Liver (tissue), 10 donors: ENCODE measurements at places on chromosomes 5 and 9.

GRCh38 chr5:146993876-146994530 is 115.4 kb upstream of the PPP2R2B start:
- DNase-seq = no peak

GRCh38 chr5:45355189-45355992 is 340.8 kb downstream of the HCN1 start:
- no peak for DNase-seq

DNA sequence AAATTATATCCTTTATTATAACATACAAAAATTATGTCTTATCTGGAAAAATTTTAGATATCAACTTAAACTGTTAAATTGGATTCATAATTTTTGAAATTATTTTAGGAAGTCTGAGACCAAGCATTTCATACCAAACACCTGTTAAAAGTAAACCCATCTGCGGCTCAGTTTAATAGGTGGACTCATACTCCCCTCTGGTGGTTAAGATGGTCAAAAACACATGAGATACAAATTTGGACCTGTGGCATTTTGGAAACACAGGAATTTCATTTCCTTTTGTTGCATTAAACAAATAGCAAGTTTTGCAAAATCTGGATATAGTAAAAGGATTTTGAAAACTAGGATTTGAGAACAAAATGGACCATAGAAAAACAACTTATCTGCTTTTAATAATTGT is 53.7 kb downstream of the RGMB start:
- no peak for DNase-seq

DNA sequence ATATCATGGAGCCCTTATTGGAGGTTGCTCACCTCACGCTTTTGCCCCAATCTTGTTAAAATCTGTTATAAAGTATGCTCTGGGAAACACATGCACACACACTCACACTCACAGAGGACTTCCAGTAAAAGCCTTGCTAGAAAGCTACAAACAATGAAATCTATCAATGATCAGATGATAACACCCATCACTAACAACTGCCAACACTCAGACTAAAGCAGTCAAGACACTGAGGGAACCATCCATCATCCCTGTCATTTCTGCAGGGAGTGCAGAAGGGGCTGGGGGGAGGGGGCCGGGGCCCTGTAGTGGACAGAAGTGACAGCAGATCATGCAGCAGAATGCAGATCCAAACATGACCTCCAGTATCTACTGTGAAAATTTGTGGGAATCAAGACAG is 179.1 kb downstream of the AOPEP start:
- no peak for DNase-seq

GRCh38 chr9:114271556-114272510 is 51.1 kb upstream of the ORM1 start:
- no peak for DNase-seq

- no peak for DNase-seq
Observed at GRCh38 chr9:98974106-98974505, 30.4 kb downstream of the COL15A1 start.

GRCh38 chr5:6248132-6248531 is 130.2 kb downstream of the MED10 start:
- DNase-seq = no peak

DNA sequence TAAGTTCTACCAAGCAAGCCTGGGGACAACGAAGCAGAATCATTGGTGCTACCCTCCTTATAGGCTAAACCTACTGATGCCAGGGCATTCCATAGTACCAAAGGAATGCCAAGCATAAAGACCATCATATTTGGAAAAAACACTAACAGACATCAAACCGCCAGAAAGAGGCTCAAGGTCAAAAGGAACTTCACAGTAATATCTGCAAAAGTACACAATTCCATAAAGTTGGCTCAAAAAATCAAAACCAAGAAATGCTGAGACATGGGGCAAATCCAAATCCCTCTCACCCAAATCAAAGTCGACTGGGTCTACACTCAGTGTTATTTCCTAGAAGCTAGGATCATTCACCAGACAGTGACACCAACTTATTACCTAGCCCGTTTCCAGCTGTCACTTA is 3.4 kb downstream of the VCP start:
- no peak for DNase-seq

DNA sequence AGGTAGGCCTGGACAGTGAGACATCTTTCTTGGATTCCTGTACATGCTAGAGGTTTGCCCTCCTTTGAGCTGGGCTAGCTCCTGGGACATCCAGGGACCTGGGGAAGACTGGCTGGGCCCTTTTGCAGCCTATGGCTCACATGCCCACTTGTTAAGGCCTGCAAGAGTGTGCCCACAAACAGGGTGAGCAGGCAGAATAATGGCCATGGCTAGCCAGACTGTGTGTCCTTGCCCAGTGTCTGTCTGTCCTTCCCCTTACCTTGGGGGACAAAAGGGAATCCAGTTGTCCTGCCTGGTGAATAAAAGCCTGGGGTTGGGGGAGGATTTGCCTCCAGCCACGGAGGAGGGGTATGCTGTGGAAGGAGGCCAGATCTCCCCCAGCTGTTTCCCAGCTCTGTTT is 13.0 kb upstream of the CXXC5 start:
- DNase-seq = peak; percentile 34

DNA sequence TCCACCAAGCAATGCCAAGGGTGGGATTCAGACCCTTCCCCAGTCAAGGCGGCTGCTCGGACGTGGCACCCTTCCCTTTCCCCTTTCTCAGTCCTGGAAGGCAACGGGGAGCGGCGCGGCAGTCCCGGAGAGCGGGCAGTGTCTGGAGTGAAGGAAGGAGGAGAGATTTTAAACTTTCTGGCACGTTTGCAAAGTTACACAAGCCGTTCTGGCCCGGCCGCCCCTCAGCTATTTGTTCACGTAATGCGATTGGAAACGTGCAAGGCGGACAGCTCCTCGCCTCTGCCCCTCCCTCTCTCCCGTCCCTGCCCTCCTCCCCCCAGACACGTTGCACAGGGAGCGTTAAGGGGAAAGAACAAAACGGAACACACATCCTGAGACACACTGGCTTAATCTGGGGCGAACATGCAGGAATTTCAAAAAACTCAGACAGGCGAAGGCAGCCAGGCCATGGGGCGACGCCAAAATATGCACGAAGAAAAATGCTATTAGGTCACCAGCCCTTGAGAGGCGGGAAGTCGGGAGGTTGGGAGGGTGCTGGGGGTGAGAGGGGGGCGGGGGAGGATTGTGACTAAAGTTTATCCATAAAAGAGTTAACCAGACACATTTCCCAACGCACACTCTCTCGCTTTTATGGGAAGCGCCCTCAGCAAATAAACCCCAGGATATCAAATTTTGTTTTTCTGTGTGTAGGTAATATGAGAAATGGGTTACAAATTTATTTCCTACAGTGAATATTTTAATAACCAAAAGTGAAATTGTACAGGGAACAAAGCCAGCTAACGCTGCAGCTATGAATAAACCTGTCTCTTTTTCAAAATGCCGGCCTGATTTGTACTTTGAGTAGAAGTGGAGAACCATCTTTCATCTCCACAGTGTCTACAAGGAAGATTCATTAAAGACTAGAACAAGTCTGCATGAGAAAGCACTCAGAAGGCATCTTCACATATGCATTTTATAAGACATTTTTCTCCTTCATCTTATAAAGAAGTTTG is at the start of gene LOX:
Gene LOX (minus strand): TSS at position 144 of the 995 bp plus-strand sequence. CDS start 274 bp downstream, outside the sequence.
- DNase-seq = no peak

GRCh38 chr9:131739959-131740648 is at the start of gene RAPGEF1:
Gene RAPGEF1, minus strand, starts transcription at chr9:131740076. Its CDS starts 246 bp downstream, at chr9:131739830.
- DNase-seq = peak; percentile 88

DNA sequence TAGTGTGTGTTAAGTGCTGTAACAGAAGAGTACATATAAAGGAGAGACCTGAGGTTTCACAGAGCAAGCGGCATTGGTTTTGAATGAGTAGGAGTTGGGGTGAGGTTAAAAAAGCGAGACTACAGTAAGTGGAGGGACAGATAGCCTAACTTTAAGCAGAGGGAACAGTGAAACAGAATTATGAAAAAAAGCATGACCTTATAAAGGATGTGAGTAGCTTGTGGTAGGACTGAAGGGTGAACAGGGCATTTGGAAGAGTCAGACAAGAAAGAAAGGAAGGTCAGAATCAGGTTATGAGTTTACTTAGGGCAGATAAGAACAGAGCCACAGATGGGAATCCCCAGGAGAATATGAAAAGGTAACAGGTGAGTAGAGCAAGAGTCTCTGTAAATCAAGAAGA is 22.5 kb downstream of the MSANTD3 start:
- no peak for DNase-seq

- no peak for DNase-seq
Observed at GRCh38 chr5:147763791-147764525, 18.6 kb downstream of the JAKMIP2 start.

DNA sequence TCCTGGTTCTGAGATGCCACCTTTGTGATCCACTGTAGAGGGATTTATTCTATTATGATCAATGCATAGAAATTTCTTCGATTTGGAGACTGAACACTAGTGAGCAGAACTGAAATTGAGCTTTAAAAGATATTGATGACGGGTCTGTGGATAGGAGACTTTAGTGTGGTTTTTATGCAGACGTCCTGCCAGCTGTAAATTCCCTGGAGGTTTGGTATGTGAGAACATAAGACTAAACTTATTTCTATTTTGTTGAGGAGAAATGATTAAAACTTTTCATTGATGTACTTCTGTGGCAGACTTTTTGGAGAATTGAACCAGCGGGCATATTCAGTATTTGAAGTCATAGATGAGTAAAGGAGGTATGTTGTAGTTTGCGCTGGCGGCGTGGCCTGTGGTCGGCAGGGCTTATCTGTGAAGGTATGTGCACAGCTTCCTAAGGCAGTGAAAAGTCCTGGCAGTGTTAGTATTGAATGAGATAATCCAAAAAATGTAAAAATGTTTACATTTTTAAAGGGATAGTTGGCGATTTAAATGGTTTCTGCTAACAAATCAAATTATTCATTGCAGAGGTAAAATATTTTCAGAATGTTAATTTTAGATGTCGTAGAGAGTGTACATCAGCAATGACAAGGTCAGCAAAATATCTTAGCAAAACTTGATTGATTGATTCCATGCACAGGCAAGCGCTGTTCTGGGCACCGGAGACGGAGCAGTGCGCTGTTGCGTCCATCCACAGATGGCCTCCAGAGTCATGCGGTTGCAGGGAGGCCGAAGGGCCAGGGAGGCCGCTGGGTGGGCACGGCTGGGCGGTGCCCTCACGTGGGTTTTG is 20.4 kb downstream of the TENT4A start:
- no peak for DNase-seq

- no peak for DNase-seq
Observed at GRCh38 chr5:98635656-98636055, 137.8 kb upstream of the RGMB start.

DNA sequence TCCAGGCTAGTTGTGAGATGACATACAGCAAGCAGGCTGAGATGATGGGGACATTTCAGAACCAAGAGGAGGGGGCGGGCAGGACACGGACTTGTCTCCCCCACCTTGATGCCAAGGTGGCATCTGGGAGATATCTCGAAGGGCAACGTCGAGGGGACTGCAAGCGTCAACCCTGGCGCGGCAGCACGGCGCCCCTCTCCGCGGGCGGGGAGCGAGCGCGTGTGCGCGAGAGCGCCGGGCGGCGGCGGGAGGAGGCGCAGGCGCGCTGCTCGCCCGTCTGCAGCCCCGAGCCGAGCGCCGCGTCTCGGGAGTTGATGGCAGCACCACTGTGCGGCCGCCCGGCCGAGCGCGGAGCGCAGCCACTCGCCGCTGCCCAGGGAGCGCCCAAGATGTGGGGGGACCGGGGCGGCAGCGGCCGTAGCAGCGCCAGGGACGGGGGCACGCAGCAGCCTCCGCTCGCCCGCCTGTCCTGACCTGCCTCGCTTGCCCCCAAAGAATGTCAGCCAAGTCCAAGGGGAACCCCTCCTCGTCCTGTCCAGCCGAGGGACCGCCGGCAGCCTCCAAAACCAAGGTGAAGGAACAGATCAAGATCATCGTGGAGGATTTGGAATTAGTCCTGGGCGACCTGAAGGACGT is at the start of gene PRR16:
Gene PRR16 (plus strand): TSS at position 310 of the 636 bp plus-strand sequence.
- no peak for DNase-seq

DNA sequence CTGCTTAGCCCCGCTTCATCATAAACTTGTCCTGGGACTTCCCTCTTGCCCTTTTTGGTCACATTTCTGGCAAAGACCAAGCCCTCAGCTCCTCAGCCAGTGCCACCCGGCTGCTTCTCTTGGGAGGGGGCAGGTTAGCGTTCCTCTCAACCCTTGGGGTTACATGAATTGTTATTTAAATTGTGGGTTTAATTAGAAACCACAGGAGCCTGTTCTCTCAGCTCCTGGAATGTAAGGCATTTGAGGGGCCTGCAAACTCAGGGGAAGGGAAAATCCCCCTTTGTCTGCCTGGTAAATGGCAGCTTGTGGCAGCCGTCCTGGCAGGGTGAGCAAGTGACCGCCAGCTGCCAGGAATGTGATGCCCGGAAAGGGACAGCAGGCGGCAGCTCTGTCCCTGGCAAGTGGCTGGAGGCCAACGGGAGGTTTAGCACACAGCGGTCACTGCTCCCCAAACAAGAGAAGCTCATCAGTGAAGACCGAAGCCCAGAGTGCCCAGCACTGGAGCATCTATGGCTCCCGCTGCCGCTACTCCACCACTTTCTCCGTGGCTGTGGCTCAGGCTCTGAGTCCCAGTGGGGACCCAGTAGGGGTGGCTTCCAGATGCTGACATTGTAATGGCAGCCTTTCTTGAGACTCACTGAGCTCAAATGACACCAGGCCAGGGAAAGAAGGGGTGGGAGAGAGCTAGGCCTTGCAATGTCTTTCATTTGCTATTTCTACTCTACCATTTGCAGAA is 51.7 kb downstream of the SHB start:
- no peak for DNase-seq

DNA sequence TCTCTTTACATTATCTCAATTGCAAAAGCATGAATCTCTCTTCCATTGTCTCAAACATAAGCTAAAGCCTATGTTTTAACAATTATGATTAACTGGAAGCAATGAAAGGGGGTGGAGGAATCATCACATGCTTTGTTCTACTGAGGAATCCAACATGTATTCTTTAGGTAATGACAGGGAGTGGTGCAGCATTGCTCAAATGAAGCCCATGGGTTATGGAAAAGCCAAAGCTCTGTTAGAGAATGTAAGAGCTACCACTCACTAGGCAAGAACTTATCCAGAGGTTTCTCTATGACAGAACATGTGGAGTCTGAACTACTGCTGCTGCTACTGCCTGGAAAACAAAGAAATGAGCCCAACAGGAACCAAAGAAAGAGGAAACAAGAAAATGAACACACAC is 28.7 kb downstream of the KIF3A start:
- no peak for DNase-seq

DNA sequence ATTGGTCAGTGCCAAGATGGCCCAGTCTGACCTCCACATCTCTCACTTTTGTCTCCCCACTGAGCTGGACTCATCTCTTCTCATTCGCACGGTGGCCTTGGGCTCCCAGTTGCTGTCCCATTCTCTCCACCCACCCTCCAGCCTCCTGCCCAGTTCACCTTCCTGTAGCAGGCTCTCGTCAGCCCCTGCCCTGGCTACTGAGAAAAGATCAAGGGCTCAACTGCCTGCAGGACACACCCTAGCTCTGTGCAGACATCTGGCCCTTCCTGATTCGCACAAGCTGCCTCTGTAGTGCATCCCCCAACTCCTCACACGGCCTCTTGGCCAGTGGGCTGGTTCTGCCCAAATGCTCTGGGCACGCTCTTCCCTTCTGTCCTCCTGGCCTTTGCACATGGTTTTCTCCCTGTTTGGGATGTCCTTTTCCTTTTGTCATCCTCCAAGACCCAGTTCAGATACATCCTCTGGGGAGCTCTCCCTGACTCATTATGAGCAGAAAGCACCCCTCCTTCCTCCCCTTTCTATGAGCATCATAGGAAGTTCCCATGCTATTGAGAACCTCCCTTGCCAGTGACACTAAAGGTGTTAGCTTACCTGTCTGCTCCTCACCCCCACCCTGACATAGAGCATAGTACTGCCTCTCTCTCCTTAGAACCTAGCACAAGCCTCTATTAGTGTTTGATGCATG is 78.5 kb upstream of the TGFBR1 start:
- DNase-seq = no peak
